ENCODE measurements at places on chromosomes 6 and 20.

DNA sequence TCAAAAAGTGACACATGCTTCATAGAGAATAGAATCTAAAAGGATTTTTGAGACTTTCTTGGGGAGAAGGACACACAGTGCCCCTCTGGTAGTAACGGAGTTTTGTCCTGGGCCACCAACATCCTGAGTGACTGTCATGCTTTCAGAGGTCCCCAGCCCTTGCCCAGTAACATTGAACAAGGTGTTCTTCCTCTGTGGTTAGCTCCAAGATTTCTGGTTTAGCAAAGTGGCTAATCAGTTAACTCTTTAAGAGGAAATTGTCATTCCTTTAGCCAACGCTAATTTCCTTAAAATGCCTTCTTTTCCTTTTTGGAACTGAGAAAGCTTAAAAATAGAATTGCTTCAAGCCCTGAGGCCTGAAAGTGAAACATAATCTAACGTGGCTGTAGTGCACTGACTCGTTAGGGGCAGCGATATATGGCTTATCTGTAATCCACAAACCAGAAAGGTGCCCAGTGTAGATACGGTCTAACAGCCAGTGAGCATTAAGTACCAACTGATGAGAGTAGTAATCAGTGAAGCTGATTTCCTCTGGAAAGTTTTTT is 7.8 kb downstream of the E2F3 start:
- no peak for DNase-seq

DNA sequence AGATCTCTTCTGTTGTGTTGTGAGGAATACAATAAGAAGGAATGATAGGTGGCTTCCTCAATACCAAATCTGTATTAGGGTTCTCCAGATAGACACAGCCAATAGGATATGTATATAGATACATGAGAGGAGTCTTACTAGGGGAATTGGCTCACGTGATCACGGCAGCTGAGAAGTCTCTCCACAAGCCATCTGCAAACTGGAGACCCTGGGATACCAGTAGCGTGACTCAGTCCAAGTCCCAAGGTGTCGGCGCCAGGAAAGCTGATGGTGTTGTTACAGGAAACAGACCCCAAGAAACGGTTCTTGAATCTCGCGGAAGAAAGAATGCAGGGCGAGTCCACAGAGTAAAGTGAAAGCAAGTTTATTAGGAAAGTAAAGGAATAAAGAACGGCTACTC is 61.4 kb downstream of the SYTL3 start:
- DNase-seq = no peak

- DNase-seq = no peak
Observed at GRCh38 chr20:57499676-57500075, 25.3 kb downstream of the CTCFL start.

DNA sequence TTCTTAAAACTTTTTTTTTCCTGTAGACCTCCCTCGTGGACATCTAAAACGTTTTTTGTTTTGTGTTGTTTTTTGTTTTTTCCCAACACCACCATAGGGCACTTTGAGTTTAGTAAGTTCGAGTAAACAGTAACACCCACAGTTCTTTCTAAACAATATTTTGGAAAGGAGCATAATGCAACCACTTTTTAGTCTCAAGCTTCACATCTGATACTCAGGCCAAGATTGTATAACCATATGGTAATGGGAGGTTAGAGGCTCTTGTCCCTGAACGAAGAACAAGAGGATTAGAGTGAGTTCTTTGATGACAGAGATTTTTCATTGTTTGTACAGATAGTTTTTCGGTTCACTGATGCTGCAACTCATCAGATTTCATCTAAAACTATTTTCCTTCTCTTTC is 144.6 kb downstream of the MTHFD1L start:
- no peak for DNase-seq

- DNase-seq = no peak
Observed at GRCh38 chr20:59240006-59240405, 60.4 kb upstream of the EDN3 start.

DNA sequence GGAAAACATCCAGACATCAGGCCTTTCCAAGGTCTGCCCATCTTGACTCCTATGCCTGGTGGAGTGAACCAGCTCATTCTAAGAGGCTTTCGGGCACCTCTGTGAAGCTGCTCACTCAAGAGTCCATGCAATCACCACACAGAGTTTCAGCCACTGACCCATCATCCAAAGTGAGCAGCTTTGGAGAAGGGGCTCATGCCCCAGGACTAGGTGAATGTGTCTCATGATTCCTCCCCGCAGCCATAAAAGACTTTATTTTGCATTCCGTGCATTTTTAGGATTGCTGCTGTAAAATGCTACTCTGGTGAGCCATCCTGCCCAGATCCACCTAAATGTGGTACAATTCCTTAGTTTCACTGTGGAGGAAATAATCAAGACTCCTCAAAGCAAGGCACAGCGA is 44.5 kb upstream of the EZR start:
- no peak for DNase-seq

- DNase-seq = no peak
Observed at GRCh38 chr20:18188434-18188833, 50.8 kb downstream of the KAT14 start.

DNA sequence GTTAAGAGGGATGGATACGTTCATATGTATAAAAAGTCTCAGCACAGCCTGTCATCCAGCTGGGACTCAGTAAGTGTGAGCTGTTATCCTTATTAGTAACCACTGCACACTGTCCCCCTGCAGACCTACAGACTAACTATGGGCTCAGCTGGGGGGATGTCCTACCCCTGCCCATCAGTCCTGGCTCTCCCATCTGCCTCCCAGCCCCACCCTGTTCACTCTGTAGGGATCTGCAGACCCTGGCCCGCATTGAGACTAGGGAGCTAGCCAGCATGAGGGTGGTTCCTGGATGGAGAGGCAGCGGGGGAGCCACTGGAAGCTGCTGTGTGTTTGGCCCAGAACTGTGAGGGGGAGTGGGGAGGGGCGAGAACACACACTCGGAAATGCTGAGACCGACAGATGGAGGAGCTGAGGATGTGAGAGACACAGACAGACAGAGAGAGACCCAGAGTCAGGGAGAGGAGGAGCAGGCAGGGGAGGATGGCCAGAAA is 17.1 kb downstream of the XKR7 start:
- no peak for DNase-seq

DNA sequence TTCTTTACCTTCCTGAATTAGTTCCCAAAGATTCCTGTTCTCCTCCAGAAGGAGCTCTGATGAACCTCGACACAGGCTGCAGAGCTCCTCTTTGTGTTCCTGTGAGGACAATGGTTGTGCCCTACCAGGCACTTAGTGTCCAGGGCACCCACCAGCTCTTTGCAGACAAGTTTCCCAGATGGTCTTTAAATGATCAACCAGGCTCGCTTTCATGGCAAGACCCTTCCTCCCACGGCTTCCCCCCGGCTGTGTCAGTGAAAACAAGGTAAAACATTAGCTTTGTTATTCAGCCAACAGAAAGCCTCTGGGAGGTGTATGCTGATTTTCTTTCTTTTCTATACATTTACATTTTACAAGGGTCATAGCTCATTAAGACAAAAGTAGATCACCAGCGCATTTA is 32.3 kb upstream of the CNKSR3 start:
- DNase-seq = no peak

- no peak for DNase-seq
Observed at GRCh38 chr20:35034145-35034544, 58.5 kb downstream of the TRPC4AP start.

GRCh38 chr6:128365520-128366160 is 154.8 kb downstream of the PTPRK start:
- DNase-seq = no peak

- DNase-seq = no peak
Observed at GRCh38 chr6:73109659-73110058, 115.6 kb downstream of the KHDC1L start.

DNA sequence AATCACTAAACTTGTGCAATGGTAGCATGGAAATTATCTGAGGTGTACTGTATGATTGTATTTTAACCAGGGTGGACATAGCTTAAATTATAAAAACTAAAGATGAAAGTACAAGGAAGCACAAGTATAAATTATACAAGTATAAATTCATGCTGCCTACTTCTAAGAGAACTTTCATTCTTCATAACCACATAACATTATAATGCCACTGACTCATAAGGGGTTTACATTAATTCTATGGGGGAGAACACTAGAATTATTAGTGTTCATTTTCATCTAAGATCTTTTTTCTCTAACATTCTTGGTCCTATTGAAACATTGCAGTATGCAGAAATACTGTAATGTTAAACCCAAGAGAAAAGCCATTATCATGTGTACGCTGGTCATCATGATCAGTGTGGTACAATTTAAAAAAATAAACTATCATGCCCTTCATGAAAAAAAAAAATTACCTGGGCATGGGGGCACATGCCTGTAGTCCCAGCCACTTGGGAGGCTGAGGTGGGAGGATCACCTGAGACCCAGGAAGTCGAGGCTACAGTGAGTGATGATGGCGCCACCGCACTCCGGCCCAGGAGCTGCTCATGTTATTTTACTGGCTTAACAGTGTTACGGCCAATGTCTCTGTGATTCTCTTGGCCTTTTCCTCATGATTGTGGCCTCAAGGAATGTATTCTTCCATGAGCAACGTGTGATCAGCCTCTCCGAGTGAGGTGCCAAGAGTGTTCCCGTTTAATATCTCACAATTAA is 25.9 kb upstream of the AHCY start:
- DNase-seq = no peak

Data from suppressor macrophage (primary cell).